Neuronal stem cell (in vitro differentiated cells): ENCODE measurements at places on chromosomes 11 and 22.

DNA sequence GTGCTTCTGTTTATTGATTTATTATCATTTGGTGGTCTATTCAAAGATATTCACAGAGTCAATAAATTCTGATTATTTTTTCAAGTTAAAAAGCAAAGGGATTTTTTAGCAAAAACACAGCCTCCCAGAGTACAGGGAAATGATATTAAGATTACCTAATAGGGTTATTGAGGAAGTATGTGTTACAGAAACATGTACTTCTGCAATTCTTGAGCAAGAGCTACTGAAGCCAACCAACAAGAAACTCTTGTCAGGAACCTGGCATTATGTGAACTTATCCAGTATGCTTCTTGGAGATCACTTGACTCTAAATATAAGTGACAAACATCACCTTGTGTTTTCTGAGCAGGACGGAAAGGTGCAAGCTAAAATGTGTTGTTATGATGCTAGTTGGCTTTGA, 42.0 kb upstream of the CARD18 start:
- DNase-seq = no peak

DNA sequence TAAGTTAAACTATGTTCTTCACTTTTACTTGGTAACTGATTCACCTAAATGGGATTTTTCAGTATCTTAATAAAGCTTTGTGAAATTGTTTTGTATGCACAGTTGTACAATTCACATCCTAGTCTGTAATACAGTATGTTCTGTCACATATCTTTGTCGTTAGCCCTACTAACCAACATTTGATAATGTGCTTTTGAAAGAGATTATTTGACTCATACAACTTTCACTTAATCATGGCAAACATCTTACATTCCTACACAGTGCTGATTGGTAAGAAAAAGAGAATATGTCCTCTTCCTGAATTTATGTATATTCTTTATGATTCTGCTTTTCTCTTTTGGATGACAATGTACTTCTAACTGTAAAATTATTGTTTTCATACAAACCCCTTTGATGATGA, 234.5 kb downstream of the METTL15 start:
- DNase-seq = no peak

- no peak for DNase-seq
Measured at GRCh38 chr22:20299746-20300136, 20.1 kb downstream of the DGCR6L start.

GRCh38 chr11:116742104-116742503, 30.7 kb downstream of the BUD13 start:
- no peak for DNase-seq

DNA sequence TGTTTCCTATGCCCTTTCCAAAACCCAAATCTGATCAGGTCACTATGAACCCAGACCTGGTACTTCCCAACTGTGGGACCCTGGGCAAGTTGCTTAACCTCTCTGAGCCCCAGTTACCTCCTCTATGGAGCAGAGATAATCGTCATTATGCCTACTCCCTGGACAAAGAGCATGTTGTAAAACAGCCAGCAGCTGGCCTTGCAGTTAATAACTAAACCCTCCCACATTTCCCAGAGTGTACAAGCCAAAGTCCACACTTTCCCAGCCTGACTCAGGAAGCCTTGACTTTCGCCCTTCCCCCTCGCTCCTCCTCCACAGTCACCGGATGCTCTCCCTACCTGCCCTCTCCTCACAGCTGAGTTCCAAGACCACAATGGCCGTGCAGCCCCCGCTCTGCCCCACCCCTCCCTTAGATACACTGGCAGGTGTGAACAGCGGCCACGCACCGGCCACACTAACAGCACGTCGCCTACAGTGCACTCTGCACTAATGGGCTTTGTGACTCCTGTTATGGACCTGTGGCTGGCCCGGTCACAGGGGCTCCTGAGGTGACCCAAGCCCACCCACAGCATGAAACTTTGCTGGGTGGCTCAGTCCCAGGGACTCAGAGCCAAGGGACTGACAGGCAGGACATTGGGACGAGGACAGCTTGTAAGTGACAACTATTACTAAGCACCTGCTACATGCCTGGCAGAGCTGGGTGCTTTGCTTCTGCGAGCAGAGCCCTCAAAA, 15.6 kb upstream of the MFNG start:
- no peak for DNase-seq

DNA sequence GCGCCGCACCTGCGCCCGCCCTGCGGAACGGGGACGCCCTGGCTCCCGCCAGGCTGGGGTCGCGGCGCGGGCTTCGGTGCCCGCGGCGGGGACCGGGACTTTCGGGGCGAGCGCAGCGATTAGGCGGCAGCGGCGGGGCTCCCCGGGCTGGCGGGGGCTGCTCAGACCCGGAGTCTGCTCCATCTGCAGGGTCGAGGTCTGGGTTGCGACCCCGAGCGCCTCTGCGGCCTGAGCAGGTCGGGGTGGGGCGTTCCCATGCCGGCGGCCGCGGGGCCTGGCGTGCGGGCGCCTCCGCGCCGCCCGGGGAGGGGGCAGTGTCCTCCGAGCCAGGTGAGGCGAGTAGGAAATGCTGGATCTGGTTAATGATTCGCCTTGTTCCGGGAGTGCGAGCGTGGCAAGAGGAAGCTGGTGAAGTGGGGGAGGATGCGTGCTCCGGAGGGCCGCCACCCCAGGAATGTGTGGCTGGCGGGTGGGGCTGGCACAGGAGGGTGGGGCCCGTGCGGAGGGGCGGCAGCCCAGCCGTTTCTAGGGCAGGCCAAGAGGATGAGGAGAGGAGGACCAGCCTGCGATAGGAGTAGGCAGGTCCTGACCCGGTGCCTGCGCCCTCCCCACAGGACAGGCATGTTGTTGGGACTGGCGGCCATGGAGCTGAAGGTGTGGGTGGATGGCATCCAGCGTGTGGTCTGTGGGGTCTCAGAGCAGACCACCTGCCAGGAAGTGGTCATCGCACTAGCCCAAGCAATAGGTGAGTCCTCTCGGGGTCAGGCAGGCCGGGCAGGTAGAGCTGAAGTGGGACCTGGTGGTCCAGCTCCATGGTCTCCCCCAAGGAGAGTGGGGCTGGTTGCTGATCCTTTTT, 606 bp downstream of the RASSF7 start:
- DNase-seq = no peak

- no peak for DNase-seq
Measured at GRCh38 chr22:37326726-37327125, 44.4 kb downstream of the CYTH4 start.
